PC-3 (cell line): ENCODE measurements at places on chromosomes 7 and 10. TPM values are rescaled to one million over a fixed set of nuclear protein-coding genes. Genes with fewer than 3 reads are reported as not detected.

DNA sequence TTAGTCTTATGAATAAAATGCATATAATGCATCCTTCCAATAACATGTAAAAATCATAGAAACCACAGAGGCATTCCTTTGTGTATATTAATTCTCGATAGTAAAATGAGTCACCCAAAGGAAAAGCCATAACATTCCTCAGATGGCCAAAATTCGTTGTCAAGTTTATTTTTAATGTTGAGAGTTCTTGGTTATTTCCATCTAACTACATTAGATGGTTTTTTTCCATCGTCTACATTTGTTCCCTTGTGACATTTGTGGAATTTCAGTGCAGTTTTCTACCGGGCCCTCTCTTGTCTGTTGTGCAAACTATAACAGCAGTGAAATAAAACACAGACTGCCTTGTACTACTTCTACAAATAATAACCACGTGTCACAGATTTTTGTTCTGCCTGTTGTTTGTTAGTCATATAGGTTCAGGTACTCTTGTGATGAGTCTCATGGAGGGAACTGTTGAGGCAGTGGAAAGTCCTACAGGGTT, 54.7 kb upstream of the CCAR1 start:
- H3K4me1 ChIP-seq = peaks cover 21% of the 10 kb centered on the region
- H3K27me3 ChIP-seq = no peaks in the 10 kb centered on the region
- DNase-seq = peak; percentile 92
- H3K4me3 ChIP-seq = peak overlapping the region; percentile 29; the same call in 1 of the 2 replicates
- H3K36me3 ChIP-seq = no peaks in the 10 kb centered on the region

DNA sequence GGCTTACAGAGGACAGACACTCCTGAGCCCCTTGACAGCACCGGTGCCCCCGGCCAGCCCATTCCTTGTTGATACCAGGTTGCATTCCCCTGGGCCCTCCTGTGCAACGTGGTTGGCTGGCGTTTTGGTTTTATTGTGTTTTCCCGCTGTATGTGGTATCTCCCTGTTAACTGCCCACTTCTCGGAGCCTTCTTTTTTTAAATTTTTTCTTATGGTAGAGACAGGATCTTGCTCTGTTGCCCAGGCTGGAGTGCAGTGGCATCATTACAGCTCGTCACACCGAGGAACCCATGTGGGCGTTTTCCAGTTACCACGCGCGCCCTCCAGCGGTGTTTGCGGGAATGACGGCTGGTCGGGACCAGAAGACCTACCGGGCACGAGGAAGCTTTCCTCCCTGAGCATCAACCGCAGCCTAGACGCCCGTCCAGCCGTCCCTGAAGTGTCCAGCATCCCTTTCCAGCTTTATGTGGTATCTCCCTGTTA, 16.9 kb upstream of the ZFAND2A start:
- H3K4me3 ChIP-seq = no peak overlapping the region
- no peak overlapping the region for H3K27ac ChIP-seq
- peak; percentile 86 for DNase-seq
- H3K4me1 ChIP-seq = peaks cover 7% of the 10 kb centered on the region; the same call in 1 of the 2 replicates

GRCh38 chr10:78605800-78606350, 462.9 kb upstream of the ZMIZ1 start:
- H3K4me1 ChIP-seq = no peaks in the 10 kb centered on the region
- H3K27me3 ChIP-seq = 0 out of 2 replicates have a peak, but pooled peaks cover 5% of the 10 kb centered on the region
- no peak overlapping the region for H3K4me3 ChIP-seq

GRCh38 chr10:96919785-96920430, 87.8 kb downstream of the LCOR start:
- no peak overlapping the region for H3K27ac ChIP-seq
- no peaks in the 10 kb centered on the region for H3K36me3 ChIP-seq
- H3K4me3 ChIP-seq = no peak overlapping the region
- DNase-seq = no peak
- no peaks in the 10 kb centered on the region for H3K27me3 ChIP-seq

- peaks cover 76% of the 10 kb centered on the region for H3K27me3 ChIP-seq
- DNase-seq = peak; percentile 9
- H3K27ac ChIP-seq = no peak overlapping the region
- no peaks in the 10 kb centered on the region for H3K4me1 ChIP-seq
- H3K36me3 ChIP-seq = no peaks in the 10 kb centered on the region
- no peak overlapping the region for H3K4me3 ChIP-seq
Observed at GRCh38 chr7:98629001-98629431, 11.9 kb downstream of the NPTX2 start.

- H3K27me3 ChIP-seq = no peaks in the 10 kb centered on the region
- H3K36me3 ChIP-seq = no peaks in the 10 kb centered on the region
- H3K27ac ChIP-seq = no peak overlapping the region
- H3K4me3 ChIP-seq = no peak overlapping the region
- no peak for DNase-seq
- H3K4me1 ChIP-seq = peaks cover 20% of the 10 kb centered on the region
Observed at GRCh38 chr7:47460251-47460989, 121.5 kb downstream of the TNS3 start.

DNA sequence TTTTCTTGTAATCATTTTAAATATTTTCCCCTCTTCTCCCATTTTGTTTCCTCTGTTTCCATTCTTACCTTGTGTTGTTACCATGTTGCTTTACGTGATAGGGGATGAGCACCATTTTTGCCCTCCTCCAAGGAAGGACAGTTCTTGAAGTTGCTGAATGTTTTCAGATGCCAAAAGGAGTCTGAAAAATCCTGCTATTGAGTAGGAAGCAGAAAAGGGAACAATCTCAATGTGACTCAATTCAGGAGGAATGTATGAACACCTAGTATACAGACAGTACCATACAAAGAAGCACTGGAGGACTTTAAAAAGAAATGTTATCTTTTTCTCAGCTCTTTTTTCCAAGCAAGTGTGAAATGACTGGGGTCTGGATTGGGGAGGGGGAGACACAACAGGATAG, 5.1 kb upstream of the NAMPT start:
- DNase-seq = peak; percentile 37
- no peak overlapping the region for H3K27ac ChIP-seq
- no peaks in the 10 kb centered on the region for H3K36me3 ChIP-seq
- no peak overlapping the region for H3K4me3 ChIP-seq
- H3K27me3 ChIP-seq = no peaks in the 10 kb centered on the region

- H3K36me3 ChIP-seq = no peaks in the 10 kb centered on the region
- DNase-seq = no peak
- peaks cover 11% of the 10 kb centered on the region for H3K4me1 ChIP-seq
Observed at GRCh38 chr7:80155374-80155773, 20.7 kb downstream of the GNAI1 start.

- H3K27ac ChIP-seq = no peak overlapping the region
- H3K4me1 ChIP-seq = no peaks in the 10 kb centered on the region
- H3K36me3 ChIP-seq = no peaks in the 10 kb centered on the region
- peak; percentile 25 for DNase-seq
- no peak overlapping the region for H3K4me3 ChIP-seq
Observed at GRCh38 chr7:47192978-47193377, 388.9 kb downstream of the TNS3 start.

DNA sequence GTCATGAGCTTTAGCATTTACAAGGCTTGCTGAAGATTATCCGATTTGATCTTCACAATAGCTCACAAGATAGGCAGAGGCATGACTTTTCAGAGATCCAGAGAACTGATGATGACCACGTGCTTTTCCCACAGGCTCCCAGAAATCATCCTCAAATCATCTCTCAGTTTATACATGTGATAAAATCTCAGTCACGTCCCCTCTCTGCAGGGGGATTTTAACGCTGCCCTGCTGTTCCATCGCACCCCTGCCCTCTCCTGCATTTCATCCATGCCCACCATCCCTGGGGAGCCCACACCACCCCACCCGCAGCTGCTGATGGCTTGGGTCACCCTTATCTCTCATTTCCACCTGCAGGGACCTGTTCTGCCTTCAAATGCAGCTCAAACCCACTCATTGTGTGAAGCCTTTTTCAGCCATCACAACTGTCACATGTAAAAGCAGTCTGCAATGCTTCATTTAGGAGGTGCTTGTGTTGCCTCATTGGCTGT, 141.8 kb downstream of the DIP2C start:
- no peak for DNase-seq
- H3K27me3 ChIP-seq = no peaks in the 10 kb centered on the region
- peaks cover 8% of the 10 kb centered on the region for H3K4me1 ChIP-seq
- no peak overlapping the region for H3K4me3 ChIP-seq
- peak overlapping the region; percentile 55 for H3K27ac ChIP-seq
- H3K36me3 ChIP-seq = no peaks in the 10 kb centered on the region

- no peaks in the 10 kb centered on the region for H3K27me3 ChIP-seq
- H3K4me1 ChIP-seq = no peaks in the 10 kb centered on the region
- H3K36me3 ChIP-seq = no peaks in the 10 kb centered on the region
- DNase-seq = no peak
Observed at GRCh38 chr10:26682931-26683330, 14.6 kb upstream of the PDSS1 start.

GRCh38 chr7:150951521-150951920, 26.6 kb downstream of the KCNH2 start:
- no peaks in the 10 kb centered on the region for H3K4me1 ChIP-seq
- H3K4me3 ChIP-seq = no peak overlapping the region
- no peak overlapping the region for H3K27ac ChIP-seq
- DNase-seq = no peak
- H3K36me3 ChIP-seq = no peaks in the 10 kb centered on the region

- no peak overlapping the region for H3K27ac ChIP-seq
- H3K4me3 ChIP-seq = no peak overlapping the region
- H3K36me3 ChIP-seq = no peaks in the 10 kb centered on the region; the same call in 1 of the 2 replicates
- DNase-seq = no peak
- no peaks in the 10 kb centered on the region for H3K4me1 ChIP-seq
Observed at GRCh38 chr10:78327778-78328591, 294.3 kb downstream of the RPS24 start.

Gene PRSS2
- 0.40 TPM in 1 of 2 replicates, not detected in the other for total RNA-seq

Gene PALS2
- total RNA-seq = 10.8 and 15.3 TPM in 2 replicates

Gene CYP26C1
- total RNA-seq = 0.17 TPM in 1 of 2 replicates, not detected in the other

Gene SPDYE11
- not detected in 2 replicates for total RNA-seq
